Renal pelvis (tissue), 12 donors: ENCODE measurements at places on chromosomes 1 and 21. TPM values are rescaled to one million over a fixed set of nuclear protein-coding genes. Genes with fewer than 3 reads are reported as not detected.
A peak's percentile ranks its signal among the peaks of the same experiment; 100 is the strongest.

GRCh38 chr1:3618881-3619671, 5.7 kb upstream of the TPRG1L start:
- peak; percentile 78 for DNase-seq

DNA sequence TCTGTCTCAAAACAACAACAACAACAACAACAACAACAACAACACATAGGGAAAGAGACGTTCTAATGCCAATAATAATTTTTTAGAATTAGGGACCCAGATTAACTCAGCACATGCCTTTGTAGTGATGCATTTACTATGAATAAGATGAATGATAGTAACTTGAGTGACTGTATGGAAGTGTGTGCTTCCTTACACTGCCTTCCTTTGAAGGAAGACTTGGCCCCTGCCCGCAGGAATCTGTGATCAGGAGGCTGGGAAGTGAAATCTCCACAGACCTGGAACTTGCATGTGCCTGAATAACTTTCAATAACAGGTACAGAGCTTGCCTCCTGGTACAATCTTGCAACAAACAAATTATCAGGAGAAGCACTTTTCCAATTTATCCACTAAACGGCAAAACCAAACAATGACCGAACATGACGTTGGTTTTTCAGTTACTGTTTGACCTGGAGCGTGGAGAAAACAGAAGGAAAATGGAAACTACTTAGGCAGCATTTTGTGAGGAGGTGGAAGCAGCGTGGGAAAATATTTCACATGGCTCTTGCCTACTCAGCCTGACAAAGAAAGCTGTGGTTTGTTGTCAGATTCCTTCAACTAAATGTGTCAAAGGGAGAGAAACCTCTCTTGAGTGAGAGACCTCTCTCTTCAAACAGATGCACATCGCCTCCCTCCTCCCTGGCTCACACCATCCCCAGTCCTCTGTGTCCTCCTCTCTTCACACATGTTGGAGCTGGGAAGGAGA, 10.1 kb upstream of the ABCA4 start:
- no peak for DNase-seq

Gene MECR
- 26.1 TPM for polyA plus RNA-seq

DNA sequence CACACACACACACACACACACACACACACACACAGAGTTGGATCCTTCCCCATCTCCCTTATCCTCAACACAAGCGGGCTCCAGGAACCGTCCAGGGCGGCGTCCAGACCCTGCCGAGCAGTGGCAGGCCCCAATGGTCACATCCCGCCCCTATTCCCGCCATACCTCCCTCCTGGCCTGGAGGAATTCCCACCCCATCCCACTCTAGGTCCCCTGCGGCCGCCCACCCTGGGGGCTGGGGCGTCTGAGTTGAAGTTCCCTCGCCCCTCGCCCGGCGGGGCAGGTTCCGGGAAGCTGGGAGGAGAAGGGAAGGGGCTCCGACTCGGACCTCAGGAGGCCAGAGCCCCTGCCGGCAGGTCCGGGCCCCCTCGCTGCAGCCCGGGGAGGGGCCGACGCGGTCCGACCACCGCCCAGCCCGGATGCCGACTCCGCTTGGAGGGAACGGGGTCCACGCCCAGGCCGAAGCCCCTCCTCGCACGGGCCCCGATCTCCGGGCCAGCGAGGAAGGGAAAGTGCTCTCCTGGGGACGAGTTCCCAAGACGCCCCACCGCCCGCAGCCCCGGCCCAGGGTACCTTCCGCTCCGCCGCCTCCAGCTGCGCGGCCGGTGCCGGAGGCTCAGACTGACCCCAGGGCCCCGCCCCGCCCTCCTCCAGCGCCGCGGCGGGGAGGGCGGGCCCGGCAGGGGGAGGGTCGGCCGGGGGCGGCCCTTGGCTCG, at the start of gene RHOC:
Gene RHOC, minus strand, starts transcription at position 623 of the 716 bp plus-strand sequence. CDS start 3,328 bp downstream, outside the sequence.
- DNase-seq, result peak; percentile 72

- DNase-seq, result no peak
Measured at GRCh38 chr21:46294647-46295176, 8.6 kb downstream of the YBEY start.

Gene DMBX1
- polyA plus RNA-seq, result not detected

Gene FMO3
- polyA plus RNA-seq, result not detected

- DNase-seq, result no peak
Measured at GRCh38 chr1:234782791-234783190, 172.8 kb upstream of the IRF2BP2 start.
